ENCODE measurements at places on chromosomes 7 and 10.
A peak's percentile ranks its signal among the peaks of the same experiment; 100 is the strongest.

DNA sequence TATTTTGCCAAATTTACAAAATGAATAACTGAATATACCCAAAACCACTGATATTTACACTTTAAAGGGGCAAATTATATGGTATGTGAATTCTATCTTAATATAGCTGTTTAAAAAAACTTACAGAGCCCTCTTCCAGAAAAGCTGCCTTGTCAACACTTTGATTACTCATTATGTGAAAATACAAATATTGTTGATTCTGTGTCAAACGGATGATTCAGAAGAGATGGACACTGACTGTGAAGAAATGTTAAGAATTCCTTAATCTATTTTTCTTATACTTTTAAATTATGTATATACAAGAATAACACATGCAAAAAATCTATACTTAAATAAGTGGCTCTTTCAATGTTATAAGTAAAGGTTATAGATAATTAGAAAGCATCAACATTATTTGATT, 41.5 kb downstream of the SMURF1 start:
- no peak for DNase-seq

DNA sequence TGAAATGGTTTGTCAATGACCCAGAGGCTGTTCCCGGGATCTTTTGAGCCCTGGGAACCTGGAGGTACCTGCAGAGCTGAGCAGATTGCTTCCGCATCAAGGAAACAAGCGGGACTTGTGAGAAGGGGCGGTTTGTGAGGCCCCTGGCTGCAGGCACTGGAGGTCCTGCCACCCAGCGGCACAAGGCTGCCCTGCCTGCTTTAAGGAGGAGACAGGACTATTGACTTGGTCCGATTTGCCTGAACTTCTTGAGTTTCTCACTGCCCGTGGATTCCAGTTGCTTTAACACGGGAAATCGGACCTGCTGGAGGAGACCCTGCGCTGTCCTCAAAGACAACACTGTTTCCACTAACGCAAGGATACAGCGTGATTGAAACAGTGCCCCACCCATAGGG, 130.1 kb downstream of the DNAJB6 start:
- no peak for DNase-seq

GRCh38 chr7:92595281-92595680, 5.1 kb upstream of the FAM133B start:
- no peak for DNase-seq

DNA sequence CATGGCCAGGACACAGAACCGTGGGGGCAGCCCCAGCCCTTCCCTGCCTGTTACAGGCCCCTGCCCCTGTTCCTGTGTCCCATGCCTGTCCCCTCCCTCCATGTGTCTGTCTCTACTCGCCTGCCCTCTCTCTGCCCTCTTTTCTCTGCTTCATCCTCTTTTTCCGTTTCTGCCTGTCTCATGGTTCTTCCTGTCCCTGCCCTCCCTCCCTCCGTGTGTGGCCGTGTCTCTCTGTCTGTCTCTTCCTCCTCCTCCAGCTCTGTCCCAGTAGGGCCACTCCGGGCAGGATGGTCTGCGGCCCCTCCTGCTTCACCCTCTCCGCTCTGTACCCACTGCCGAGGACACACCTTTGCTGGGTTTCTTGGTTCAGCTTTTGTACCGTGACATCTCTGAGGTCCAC, 137.4 kb downstream of the FAM53B start:
- DNase-seq, result no peak

- DNase-seq, result no peak
Measured at GRCh38 chr10:13001041-13001886, at the start of gene CCDC3. Gene CCDC3 (minus strand): TSS chr10:13001713. CDS start chr10:13001570, 143 bp downstream.

GRCh38 chr7:1233333-1234048, 819 bp downstream of the UNCX start:
- DNase-seq, result no peak

- no peak for DNase-seq
Measured at GRCh38 chr10:91653219-91653870, 20.5 kb upstream of the PPP1R3C start.

GRCh38 chr10:42594246-42594650, 44.1 kb downstream of the ZNF33B start:
- DNase-seq, result no peak

DNA sequence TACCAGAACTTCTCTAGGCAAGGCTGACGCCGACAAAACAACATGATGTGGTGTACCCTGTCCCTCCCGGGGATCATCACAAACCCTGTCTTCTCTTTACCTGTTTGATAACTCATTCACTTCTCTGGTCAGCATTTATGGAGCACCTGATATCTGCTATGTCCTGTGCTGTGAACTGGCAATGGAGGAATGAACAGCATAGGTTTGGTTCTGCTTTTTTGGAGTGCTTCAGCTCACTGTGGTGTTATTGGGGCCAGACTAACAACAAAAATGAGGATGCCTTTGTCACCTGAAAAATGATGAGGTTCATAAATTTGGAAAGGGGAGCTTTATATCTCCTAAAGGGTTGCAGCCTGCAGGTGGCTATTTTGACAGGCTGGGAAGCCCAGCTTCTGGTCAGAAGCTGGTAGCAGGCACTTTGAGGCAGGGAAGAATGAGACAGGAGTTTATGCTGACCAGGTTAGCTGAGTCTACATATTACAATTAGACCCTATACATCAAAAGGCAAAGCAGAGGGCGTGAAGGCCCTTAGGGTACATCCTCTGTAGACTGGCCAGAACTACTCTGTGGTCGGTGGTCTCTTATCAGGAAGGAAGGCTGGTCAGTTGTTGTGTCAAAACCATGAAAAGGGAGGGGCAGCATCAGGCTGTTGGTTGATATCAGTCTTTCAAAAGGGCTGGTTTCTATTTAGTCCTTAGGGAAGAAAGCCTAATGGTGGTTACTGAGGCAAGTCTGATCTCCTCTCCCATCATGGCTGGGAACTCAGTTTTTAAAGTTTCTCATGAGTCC, 42.3 kb downstream of the SH2D4B start:
- no peak for DNase-seq

DNA sequence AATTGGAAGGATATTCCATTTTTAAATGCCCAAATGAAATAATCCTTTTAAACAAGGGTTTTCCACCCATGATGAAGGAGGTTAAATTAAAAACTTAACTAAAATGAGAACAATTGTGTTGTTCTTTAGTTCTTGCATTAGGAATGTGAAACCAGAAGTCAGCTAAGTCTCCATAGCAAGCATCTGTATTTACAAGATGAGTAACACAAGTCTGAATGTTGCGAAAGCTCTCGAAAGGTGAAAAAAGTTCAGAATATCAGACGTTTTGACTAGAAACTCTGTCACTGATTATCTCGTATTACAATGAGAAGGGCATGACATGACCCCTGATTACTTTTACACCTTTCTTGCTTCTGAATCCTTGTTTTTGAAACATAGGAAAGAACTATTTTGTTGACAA, 149.6 kb downstream of the BICC1 start:
- DNase-seq, result no peak

DNA sequence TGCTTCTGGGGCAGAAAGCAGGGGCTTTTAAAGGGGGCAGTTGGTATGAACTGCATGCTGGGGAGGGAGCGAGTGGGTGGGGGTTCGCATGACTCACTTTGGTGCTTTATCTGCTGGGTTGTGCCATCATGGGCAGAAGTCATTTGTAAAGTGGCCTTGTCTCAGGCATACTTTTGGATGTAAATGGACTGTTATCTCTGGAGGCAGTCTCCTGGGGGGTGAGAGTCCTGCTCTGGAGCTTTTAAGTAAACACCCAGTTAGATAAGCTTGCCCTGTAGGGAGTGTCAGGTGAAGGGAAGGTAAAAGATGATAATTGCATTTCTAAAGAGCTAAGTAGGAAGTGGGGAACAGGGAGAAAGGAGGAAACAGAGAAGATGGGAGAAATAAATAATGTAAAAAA, 1.6 kb upstream of the GSTO1 start:
- no peak for DNase-seq

- DNase-seq, result no peak
Measured at GRCh38 chr7:108037741-108038140, 34.8 kb upstream of the LAMB1 start.

GRCh38 chr10:113960617-113961181, 83.0 kb upstream of the ADRB1 start:
- no peak for DNase-seq

DNA sequence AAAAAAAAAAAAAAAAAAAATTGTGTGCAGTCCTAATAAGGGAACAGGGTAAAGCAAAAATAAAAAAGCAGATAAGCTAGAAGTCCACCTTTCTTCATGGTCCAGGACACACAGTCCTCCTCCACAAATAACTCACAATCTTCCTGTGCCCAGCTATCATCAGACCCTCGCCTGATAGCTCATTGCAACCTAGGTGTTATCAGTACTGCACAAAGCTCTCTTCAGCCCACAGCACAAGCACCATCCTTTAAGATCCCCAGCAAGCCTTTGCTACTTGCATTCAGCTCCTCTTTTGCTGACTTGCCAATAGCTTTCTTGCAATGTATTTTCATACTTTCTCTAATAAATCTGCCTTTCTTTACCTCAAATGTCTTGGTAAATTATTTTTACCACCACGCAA, 5.0 kb downstream of the NDUFA5 start:
- no peak for DNase-seq

GRCh38 chr10:3148041-3148440, 24.5 kb downstream of the PITRM1 start:
- DNase-seq, result no peak

DNA sequence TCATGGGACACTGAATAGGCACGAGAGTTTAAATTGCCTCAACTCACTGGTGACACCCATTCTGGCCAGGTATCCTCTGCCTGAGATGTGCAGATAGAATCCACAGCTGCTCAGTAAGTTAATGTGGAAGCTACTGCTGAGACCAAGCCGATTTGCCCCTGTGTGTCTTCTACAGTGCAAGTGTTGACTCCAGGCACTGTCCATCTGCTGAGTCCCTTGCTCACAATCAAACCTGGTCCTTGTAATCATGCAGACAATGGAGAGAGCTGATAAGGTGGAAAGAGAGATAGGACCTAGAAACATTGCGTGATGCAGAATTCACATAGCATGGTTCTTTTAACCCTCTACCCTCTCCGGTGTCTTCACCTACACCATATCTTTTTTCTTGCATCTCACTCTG, 101.4 kb downstream of the ITGB8 start:
- no peak for DNase-seq

DNA sequence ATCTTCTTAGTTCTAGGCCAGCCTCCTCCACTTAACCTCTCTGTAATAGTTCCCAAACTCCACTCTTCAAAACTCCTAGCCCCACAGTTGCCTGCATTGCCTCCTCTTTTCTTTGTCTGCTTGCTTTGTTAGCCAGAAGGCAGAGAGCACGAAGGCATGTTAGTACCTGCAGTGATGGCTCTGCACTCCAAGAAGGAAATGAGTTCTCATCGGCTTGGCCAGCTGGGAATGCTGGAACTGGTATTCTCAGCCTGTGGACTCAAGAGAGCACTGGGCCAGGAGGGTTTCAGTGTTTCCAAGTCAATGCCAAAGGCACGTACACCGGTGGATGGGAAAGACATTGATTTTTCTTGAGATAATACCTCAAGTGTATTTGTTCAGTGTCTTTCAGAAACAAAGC, 66.3 kb upstream of the HABP2 start:
- DNase-seq, result no peak

DNA sequence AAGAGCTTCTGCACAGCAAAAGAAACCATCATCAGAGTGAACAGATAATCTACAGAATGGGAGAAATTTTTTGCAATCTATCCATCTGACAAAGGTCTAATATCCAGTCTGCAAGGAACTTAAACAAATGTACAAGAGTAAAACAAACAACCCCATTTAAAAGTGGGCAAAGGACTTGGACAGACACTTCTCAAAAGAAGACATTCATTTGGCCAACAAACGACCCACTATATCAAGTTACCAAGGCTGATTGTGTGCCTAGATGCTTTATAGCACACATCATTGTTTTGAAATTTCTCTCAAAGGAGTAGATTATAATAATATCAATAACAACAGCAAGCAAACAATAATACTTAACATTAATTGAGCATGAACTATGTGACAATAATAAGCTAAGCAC, 117.1 kb downstream of the TFPI2 start:
- no peak for DNase-seq

- no peak for DNase-seq
Measured at GRCh38 chr10:127524908-127525665, 24.0 kb upstream of the NPS start.

- DNase-seq, result no peak
Measured at GRCh38 chr7:155231241-155231800, 66.4 kb upstream of the INSIG1 start.

- no peak for DNase-seq
Measured at GRCh38 chr7:68364886-68365625, 1233.2 kb upstream of the AUTS2 start.

- DNase-seq, result no peak
Measured at GRCh38 chr7:108059526-108059925, 56.6 kb upstream of the LAMB1 start.

GRCh38 chr10:77377034-77377433, 260.6 kb downstream of the KCNMA1 start:
- DNase-seq, result no peak

DNA sequence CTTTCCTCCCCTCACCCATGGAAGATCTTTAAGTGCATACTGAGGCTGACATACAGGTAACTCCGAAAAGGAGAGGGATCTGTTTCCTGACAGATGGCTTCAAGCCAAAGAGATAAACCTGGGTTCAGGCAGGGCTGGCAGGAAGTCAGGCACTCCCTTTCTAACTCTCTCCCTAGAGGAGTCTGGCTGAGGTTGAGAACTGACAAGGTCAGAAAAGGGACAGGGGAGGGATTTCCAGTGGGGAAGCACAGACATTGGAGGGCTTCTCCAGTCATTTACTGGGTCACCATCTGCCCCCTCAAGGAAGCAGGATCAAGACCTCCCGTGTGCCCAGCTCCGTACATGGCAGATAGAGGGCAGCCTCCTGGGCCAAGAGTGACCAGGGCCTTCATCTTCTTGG, 31.6 kb downstream of the TLX1 start:
- DNase-seq, result no peak

GRCh38 chr10:102549549-102549948, 45.8 kb downstream of the SUFU start:
- no peak for DNase-seq

DNA sequence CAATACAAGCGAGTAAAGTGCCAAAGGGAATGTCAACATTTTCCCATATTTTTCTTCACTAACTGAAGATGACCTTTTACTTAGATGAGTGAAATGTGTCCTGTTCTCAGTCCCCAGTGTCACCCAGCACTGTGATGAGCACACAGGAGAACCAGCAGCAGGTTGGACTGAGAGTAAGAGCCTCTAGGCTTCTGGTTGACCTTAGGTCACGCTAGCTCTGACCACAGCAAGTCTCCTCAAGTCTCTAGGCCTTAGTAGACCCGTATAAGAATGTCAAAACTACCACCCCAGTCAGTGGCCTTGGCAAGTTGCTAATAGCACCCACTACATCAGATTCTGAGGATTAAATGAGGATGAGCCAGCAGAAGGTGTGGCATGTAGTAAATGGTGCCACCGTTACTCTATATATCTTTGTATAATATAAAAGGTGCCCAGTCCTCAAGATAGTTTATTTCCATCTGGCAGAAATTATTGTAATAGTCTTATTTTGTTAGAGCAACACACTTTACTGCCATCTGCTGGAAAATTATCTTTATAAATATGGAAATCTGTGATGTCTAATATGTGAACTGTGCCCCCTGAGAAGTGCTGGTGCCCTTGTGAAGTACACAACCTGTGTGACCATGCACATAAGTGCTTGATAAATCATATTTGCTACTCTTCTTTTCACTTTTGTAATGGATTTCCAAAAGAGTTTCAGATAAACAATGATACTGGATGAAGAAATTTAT, 75.7 kb downstream of the SPAG6 start:
- DNase-seq, result peak; percentile 28

GRCh38 chr7:153386556-153386955, 627.0 kb downstream of the ACTR3B start:
- DNase-seq, result no peak
